ENCODE measurements at places on chromosomes 2 and 18.

DNA sequence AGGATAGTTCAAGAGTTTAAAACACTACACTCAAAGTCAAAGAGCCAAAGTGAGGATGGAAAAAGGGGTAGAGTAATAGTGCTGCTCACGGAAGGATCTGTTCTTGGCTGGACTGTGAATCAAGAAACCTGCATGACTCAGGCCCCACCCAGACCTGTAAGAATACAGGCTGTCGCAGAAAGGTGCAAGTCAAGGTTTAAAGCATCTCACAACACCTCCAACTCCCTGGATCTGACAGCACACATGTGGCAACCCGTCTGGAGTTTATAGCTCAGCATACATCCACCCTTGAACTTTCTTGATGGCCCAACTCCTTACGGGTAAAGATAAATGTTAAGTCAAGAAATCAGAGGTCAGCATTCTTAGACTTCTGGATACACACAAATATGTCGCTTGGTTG, 6.3 kb downstream of the KIAA2012 start:
- DNase-seq, result no peak

DNA sequence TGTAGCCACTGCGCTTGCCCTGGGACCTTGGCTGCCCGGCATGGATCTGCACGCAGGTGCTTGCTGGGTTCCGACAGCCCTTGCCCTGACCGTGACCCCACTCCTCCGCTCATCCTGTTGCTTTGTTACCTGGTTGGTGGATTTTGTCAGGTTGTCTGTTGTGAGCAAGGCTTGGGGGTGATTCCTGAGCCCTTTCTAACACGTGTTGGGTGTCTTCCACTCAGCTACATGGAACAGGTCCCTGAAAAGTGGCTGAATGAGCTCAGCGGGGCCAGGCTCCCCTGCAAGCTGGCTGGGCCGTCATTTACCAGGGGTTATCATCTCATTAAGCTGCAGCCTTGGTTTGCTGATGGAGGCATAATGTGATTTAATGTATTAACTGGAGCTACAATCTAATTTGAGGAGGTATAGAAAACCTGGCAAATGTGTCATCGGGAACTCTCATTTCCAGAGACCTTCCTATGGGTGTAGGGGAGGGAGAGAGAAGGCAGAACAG, 24.6 kb downstream of the RAMP1 start:
- no peak for DNase-seq

GRCh38 chr2:88261725-88262124, 91.6 kb downstream of the THNSL2 start:
- DNase-seq, result no peak

DNA sequence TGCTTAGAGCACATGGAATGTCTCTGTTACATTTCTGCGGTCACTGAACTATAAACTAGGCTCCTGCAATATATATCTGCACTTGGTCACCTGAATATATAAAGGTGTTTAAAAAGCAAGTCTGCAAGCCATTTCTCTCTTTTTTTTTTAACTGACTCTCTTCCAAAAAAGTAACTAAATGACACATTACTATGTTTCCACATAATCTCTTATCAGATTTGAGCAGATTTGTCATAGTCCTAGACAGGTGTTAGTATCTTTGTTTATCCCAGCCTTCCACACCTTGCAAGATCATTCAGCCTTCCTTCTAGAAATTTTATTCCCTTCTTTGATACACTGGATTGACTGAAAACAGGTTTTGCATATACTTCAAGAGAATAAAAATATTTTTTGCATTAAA, 86.7 kb upstream of the KLF7 start:
- DNase-seq, result no peak

GRCh38 chr18:9694174-9694573, 13.9 kb upstream of the RAB31 start:
- DNase-seq, result no peak

DNA sequence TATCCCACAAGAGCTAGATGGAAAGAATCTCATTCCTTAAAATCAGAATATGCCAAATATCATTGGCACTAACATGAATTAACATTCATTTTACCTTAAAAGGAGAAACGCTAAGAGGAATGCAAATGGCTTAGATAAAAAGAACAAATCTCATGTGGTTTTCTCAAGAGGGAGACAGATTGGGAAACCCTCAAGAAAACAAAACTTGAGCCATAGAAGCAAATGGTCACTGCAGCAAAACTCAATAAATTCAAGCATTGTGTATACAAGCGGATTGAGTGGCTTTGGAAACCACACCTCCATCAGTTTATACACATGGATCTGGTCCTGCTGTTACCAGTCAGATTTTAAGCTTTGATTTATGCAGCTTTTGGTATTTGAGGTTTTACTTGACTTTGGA, 1331.8 kb upstream of the ZEB2 start:
- DNase-seq, result no peak

GRCh38 chr18:67634631-67635338, 118.3 kb upstream of the DSEL start:
- DNase-seq, result no peak
